ENCODE measurements at places on chromosomes 2 and 18.

DNA sequence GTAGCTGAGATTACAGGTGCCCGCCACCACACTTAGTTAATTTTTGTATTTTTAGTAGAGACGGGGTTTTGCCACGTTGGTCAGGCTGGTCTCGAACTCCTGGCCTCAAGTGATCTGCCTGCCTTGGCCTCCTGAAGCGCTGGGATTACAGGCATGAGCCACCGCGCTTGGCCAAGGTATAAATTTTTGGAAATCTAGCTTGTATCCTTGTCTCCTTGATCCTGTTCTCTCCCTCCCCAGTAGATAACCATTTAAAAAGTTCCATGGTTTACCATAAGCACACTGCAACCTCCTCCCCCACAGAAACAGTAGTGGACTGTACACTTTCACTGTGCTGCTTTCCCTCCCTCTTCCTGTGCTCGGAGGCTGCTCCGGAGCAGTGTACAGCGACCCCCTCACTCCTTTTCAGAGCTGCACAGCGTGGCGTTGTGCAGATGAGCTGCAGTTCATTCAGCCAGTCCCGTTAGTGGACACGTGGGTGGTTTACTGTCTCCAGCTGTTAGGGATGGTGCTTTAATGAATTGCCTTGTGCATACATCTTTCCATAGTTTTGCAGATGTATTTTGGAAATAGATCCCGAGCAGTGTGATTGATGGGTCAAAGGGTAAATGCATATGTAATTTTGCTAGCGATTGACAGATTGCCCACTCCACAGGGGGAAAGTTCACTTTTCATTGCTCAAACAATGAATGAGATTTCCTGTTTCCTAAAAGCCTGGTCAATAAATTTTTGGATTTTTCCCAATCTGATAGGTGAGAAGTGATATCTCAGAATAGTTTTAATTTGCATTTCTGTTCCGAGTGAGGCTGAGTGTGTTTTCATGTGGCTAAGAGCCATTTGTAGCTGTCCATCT is 14.8 kb downstream of the ASB1 start:
- DNase-seq = no peak

DNA sequence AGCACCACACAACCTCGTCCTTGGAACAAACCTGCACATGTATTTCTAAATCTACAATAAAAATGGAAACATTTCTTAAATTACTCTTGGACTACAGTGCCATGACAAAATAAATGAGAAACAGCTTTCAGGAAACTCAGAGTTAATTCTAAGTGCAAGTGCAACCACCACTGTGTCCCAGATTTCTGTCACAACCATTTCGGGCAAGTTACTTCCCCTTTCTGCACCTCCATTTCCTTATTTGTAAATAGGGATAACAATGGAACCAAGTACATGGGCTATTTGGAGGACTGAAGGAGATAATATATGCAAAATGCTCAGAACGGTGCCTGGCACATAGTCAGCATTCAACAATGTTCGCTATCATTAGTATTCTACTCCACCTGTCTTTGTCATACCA is 93.2 kb downstream of the CACNB4 start:
- DNase-seq = no peak

- DNase-seq = no peak
Observed at GRCh38 chr2:43531251-43531650, 64.6 kb downstream of the THADA start.

DNA sequence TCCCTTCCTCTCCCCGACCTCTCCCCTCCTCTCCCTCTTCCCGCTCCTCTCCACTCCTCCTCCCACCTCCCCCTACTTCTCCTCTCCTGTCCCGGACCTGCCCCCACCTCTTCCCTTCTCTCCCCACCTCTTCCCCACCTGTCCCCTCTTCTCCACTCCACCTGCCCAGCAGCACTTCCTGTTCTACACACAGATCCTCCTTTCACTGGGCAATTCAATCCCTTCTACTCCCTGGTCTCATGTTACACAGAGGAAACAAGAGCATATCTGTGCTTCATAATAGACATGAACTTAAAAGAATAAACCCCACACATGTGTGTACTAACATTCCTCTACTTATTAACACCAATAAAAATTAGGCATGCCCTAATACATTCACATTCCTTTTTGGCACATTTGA is 34.8 kb downstream of the TIMM21 start:
- no peak for DNase-seq

- DNase-seq = peak; percentile 27
Observed at GRCh38 chr2:105329197-105329554, 359 bp downstream of the TGFBRAP1 start.

GRCh38 chr2:42658306-42658705 is 89.9 kb downstream of the MTA3 start:
- no peak for DNase-seq

GRCh38 chr2:201149064-201149820 is 33.3 kb downstream of the CFLAR start:
- DNase-seq = no peak

GRCh38 chr18:78455386-78455785 is 524.2 kb upstream of the SALL3 start:
- DNase-seq = no peak

- no peak for DNase-seq
Observed at GRCh38 chr2:37631292-37631691, 40.1 kb downstream of the CDC42EP3 start.

- DNase-seq = no peak
Observed at GRCh38 chr2:239266434-239266766, 134.4 kb downstream of the HDAC4 start.

DNA sequence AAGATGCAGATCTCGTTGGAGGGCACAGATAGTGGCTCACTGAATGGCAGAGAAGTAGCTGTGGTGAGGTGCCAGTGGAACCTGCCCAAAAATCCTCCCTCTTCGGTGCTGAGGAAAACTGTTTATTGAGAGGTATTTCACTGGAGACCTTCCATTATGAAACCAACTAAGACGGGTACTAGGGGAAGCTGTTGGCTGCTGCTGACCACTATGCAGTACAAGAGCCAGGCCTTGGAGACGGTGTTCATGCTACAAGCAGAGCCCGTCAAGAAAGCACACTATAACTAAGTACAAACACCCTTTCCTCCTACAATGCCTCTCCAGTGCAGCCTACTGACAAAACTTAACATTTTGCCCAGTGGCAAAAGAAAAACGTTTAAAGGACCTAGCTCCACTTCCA is 4.6 kb downstream of the ARL5A start:
- no peak for DNase-seq

DNA sequence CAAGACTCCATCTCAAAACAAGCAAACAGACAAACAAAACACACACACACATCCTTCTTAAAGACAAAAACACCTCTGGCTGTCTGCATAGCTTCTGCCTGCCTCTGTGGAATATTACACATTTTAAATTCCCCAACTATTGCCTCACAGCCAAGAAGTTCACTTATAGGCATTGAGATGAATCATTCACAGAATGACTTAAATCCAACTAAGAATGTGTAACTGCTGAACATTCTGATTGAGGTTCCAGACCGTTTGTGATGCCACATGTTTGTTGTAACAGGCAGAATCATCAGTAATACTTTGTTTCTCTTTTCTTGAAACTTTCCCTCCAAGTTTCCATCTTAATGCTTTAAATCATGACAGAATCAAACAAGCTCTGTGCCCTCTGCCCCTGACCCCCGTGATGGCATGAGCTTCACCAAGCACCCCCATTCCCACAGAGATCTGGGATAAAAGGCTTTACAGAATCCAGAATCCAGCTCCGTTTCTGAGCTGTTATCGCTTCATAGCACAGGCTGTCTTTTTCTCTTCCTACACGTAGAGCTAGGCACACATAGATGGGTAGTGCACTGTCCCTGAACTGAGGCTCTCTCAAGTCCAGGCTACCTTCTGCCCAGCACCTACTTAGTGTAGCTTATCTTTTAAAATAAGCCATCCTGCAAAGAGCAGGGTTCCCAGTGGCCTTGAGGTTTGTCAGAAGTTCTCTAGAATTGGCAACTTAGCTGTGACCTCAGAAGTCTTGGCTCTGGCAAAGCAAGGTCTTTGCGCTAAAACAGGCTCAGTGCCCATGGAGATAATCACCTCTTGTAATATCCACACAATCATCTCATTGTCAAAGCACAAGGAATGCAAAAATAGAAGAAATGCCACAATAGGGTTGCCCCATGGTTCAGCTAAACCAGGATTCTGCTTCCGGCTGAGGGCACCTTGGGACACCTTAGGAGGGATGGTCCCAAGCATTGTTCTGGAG is 32.9 kb downstream of the EPAS1 start:
- DNase-seq = no peak

DNA sequence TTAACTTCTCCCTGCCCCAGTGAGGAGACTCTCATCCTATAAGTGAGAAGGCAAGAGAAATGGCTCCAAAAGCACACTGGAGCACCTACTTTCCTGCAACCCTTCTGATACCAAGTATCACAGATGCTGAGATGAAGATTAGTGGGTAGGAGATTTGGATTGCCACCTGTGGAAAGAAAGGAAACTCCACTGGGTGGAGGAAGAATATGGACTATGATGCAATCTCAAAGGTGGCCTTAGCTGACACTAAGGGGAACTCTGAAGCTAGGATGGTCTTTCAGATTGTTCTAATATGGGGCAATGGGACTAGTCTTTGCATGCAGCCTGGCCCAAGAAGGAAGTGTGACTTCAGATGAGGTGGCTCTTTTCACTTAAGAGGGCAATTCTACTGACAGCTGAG is 21.6 kb downstream of the PRKRA start:
- no peak for DNase-seq

DNA sequence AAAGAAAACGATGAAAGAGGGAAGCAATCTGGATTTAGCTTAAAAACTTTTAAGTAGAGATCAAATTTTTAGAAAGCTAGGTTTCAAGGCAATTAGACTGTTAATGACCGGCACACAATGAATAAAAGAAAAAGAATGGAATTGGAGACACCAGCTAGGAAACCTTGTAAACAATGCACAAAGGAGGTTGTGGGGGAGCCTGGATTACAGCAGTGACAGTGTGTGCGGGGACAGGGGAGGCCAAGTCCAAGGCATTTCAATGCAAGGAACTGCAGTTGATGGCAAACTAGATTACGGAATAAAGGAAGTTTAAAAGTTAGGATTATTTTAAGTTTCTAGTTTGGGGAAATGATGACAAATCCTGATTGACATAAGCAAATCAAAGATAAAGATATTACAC is 74.5 kb downstream of the DTNB start:
- no peak for DNase-seq

GRCh38 chr18:63422864-63423304 is 608 bp upstream of the VPS4B start:
- no peak for DNase-seq

DNA sequence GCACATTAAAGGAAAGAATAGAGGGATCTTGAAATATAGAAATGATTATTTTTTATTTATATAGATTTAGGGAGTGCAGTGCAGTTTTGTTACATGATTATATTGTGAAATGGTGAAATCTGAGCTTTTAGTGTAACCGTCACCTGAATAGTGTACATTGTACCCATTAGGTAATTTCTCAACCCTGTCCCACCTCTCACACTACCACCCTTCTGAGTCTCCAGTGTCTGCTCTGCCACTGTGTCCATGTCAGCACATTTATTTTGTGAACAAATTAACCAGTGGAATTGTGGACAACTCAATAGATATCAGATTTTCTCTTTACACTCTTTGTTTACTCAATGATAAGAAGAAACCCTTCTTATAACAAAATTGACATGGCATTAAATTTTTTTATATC is 24.2 kb downstream of the APLF start:
- no peak for DNase-seq

- DNase-seq = peak; percentile 21
Observed at GRCh38 chr2:176553685-176554100, 284.5 kb downstream of the MTX2 start.

DNA sequence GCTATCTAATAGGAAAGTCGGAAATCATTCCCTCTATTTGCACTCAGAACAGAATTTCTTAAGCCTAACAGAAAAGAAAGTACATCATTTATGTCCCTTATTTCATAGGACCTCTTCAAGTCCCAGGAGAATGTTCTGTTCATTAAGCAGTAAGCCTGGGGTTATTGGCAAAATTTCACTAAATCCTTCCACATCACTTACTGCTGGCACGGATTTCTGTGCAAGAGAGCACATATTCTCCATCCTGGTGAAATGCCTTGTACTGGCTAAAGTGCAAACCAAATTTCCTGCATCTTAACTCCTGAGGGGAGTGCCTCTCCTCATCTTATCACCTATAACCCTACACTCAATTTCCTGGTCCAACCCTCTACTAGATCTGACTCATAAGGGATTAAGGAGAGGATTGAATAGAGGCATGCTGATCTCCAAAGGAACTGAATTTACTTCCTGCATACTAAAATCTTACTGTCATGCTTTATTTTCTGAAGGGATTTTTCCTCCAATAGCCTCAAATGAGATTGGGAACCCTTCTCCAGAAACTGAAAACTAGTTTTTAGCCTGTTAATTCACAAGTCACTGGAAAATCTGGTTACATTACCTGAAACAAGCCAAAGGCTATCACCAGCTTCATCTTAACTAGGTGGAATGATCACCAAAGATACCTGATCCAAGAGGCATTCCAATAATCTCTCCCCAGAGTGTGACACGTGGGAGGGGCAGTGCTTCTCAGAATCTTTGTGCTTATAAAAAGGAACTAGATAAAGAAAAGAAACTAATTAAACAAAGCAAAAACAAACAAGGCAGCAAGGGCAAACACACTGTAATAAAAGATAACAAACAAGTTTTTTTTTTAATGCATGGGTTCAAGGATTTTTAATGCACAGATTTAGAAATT is 311.1 kb downstream of the NR4A2 start:
- no peak for DNase-seq

DNA sequence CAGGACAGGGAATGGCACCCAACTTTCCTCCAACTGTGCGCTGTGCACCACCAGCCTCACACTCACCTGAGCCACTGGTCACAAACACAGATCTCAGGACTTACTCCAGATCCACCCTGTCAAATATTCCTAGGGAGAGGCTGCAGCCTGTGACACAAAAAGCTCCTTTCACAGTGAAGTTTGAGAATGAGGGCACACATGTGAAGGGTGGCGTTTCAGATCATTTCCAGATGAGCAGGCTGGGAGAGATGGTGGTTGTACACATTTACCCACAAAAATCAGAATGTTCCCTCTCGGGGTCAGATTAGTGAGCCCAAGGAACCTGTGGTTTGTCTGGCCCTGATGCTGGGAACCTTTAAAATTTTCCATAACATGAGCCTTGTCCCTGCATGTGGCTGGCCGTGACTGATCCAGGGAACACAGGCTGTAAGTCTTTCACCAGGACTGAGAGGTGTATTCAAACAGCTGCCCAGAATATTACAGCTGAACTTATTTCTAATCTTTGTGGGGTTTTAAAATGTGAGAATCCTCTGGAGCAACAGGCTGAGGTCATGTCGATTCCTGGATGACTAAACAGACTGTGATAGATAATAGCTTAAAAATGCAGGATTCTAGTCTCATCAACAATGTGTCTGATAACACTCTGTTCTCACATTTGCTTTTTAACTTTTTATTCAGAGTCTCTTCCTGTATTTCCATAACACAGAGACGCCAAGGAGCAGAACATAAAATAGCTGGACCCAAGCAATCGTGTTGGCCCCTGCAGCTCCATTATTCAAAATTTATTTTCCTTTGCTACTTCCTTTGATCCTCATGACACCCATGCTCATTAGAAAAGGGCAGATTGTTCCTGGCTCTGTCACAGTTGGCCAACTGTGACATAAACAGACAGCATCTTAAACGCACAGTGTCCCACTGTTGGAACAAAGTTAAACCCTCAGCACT is 35.5 kb downstream of the IL1R2 start:
- DNase-seq = no peak

GRCh38 chr2:213238753-213239495 is 45.3 kb upstream of the SPAG16 start:
- DNase-seq = no peak

GRCh38 chr2:236552581-236553363 is 16.9 kb upstream of the ACKR3 start:
- DNase-seq = no peak
